Stimulated activated CD4-positive, alpha-beta T cell treated with anti-CD3 and anti-CD28 coated beads, Interleukin-4, amount 100 ng/mL, for 1 hour (primary cell): ENCODE measurements at places on chromosomes 12 and 14.

DNA sequence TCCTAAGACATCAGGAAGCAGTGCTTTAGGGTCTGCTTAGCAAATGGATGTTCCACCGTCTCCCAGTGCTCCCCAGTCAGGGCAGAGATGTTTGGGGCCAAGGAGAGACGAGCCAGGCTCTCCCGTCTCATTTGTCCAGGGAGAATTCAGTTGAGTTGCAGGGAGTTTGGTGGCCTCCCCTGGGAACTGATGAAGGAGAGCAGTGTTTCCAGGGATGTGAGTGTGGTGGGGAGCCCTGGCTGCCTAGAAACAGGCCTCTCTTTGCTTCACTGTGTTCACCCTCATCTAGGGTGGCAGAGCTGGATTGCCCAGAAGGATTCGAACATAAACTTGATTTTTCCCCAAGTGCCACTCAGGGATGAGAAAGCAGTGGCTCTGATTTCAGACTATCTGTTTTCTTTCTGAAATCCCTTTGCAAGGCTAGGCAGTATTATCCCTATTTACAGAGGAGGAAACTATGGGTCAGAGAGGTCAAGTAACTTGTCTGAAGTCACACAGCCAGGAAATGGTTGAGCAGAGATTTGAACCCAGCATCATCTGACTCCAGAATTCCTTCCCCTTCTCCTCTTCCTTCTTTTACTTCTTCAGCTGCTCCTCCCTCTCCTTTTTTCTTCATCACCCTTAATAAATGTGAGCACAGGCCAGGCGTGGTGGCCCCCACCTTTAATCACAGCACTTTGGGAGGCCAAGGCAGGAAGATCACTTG lies 6.6 kb downstream of the TPCN1 start:
- DNase-seq = no peak

- no peak for DNase-seq
These were observed 209.8 kb downstream of the BCL11B start for GRCh38 chr14:99062216-99062615.

DNA sequence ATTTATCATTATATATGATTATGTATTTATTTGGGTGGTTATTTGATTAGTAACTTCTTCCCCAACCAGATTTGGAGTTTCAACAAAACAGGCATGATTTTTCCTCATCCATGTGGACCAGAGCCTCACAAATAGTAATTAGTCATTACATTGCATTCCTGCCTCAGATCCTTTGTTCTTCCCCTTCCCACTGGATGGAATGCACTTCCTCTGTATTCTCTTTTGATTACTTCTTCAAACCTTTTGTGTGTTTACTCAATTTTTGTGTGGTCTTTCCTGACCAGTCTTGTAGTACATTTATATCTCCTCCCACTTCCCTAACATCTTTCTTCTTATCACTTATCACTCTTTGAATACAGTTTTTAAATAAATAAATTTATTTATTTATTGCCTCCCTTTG lies 15.5 kb downstream of the SYT1 start:
- no peak for DNase-seq

- DNase-seq = no peak
These were observed 186.3 kb downstream of the ALG10 start for GRCh38 chr12:34208331-34209258.

DNA sequence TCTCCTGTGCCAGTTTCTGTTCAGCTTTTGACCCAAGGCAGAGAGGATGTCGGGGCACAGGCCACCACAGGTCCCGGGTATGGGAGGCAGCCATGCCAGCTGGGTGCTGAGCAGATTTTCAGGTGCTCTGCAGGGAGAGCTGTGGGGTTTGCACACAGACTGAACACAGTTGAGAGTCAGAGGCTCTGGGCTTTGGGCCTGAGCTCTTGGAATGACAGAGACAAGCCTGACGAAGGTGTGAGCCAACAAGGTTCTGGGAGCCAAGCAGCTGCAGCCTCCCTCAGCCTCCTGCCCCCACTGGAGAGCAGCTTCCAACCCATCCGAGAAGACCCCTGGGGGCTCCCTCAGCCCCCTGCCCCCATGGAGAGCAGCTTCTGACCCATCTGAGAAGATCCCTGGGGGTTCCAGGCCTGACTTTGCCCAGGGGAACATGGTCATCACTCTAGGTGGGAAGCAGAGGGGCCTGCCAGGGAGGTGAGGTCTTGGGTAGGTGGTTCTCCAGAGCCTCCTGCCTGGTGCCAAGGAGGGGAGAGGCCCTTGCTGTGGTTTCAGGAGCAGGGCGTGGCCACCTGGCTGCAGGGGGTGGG lies 13.8 kb downstream of the FBRSL1 start:
- no peak for DNase-seq

- DNase-seq = peak; percentile 93
These were observed at the start of gene OGFOD2 for GRCh38 chr12:122974892-122975789. TSS of gene OGFOD2 (plus strand) at chr12:122975244. CDS start at chr12:122975252, 8 bp downstream.

GRCh38 chr12:93991829-93992461 lies 156.4 kb upstream of the PLXNC1 start:
- DNase-seq = no peak

DNA sequence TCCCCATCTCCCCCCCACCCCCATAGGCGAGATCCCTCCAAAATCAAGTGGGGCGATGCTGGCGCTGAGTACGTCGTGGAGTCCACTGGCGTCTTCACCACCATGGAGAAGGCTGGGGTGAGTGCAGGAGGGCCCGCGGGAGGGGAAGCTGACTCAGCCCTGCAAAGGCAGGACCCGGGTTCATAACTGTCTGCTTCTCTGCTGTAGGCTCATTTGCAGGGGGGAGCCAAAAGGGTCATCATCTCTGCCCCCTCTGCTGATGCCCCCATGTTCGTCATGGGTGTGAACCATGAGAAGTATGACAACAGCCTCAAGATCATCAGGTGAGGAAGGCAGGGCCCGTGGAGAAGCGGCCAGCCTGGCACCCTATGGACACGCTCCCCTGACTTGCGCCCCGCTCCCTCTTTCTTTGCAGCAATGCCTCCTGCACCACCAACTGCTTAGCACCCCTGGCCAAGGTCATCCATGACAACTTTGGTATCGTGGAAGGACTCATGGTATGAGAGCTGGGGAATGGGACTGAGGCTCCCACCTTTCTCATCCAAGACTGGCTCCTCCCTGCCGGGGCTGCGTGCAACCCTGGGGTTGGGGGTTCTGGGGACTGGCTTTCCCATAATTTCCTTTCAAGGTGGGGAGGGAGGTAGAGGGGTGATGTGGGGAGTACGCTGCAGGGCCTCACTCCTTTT lies 2.7 kb downstream of the GAPDH start:
- no peak for DNase-seq

- DNase-seq = no peak
These were observed 5.9 kb downstream of the FGF6 start for GRCh38 chr12:4439736-4440135.

- DNase-seq = no peak
These were observed 56.2 kb downstream of the ACTN1 start for GRCh38 chr14:68922886-68923285.

- DNase-seq = peak; percentile 71
These were observed 26.6 kb upstream of the KLRB1 start for GRCh38 chr12:9634177-9634803.

- no peak for DNase-seq
These were observed 64.9 kb upstream of the STRN3 start for GRCh38 chr14:31090883-31091764.

DNA sequence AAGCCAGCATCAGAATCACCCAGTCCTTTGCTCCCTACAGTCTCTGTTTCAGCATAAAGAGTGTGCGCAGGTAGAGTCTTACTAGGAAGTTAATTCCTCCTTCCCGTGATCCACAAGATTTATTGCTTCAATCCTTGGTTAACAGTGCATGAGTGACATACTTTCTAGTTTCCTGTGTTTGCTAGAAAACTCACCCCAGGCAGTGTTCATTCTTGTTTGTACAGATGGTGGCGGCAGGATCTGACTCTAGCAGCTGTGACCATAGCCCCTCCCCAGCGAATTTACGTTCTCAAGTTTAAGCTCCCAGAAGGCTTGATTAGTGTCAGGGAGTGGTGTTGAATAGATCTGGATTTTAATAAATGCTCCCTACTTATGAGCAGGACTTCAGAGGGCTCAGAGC lies 75.9 kb upstream of the ANO2 start:
- DNase-seq = no peak

- DNase-seq = no peak
These were observed 50.9 kb upstream of the GPR68 start for GRCh38 chr14:91295276-91295845.

DNA sequence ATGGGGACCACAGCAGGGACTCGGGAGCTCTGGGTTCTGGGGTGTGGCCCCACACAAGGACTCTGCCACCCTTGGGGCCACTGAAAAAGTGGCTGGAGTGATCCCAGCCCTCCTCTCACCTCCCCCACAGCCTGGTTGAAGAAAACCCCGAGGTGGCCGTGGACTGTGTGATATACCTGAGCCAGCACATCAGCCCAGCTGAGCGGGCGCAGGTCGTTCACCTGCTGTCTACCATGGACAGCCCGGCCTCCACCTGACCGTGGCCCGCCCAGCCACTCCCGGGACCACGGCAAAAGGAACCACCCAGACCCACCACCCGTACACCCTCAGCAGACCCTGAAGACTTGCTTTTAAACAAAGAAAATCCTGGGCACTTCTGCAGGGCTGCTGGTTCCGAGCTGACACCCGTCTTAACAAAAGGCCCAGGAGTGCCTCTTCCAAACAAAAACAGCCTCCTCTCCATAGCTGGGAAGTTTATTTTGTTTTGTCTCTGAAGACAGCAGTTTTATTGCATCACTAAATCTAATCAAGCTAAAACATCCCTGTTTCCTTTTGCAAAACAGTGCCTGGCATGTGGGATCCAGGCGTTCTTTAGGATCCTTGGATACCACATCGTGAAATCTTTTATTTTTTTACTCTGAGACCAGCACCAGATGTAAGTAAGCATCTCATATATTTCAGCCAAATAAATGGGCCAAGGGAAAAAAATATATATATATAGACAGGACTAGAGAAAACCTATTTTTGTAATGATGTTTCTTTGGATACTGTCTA lies 42.8 kb downstream of the FOXN4 start:
- no peak for DNase-seq

DNA sequence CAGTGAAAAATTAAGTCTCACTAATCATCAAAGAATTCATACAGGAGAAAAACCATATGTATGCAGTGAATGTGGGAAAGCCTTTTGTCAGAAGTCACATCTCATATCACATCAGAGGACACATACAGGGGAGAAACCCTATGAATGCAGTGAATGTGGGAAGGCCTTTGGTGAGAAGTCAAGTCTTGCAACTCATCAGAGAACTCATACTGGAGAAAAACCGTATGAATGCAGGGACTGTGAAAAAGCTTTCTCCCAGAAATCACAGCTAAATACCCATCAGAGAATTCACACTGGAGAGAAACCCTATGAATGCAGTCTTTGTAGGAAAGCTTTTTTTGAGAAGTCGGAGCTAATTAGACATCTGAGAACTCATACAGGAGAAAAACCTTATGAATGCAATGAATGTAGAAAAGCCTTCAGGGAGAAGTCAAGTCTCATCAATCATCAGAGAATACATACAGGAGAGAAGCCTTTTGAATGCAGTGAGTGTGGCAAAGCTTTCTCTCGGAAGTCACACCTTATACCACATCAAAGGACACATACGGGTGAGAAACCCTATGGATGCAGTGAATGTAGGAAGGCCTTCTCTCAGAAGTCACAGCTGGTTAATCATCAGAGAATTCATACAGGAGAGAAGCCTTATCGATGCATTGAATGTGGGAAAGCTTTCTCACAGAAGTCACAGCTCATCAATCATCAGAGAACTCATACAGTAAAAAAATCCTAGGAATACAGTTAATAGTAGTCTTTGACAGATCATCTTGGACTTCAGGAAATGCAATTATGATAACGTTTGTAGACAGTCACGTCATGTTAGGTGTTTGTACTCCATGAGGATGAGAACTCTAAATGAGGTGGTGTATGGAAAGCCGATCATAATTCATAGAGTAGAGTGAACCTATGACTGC lies 21.1 kb downstream of the ZNF84 start:
- no peak for DNase-seq

DNA sequence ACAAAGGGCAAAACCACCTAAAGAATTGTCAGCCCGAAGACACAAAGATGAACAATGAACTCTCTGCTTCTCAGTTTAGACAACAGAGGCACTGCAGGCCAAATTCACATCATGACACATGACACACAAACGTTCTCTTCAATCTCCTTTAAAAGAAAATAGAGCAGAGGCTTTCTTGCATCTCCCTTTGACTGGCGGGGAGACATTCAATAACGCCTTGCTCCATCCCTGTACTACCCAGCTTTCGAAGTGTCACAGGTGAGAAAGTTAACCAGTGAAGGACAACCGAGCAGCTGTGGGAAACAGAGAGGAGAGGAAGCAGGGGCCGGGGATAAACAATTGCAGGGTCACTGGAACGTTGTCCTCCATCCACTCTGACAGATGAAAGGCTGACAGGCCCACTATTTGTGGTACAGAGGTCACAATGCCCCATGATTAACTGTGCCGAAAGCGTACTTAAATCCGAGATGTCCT lies 130.8 kb downstream of the PHLDA1 start:
- DNase-seq = no peak

GRCh38 chr12:13194401-13195110 lies 2.0 kb upstream of the EMP1 start:
- no peak for DNase-seq

- DNase-seq = no peak
These were observed 5.7 kb downstream of the TMEM19 start for GRCh38 chr12:71691504-71692129.

- DNase-seq = no peak
These were observed 9.0 kb downstream of the SERPINA6 start for GRCh38 chr14:94313991-94314655.

DNA sequence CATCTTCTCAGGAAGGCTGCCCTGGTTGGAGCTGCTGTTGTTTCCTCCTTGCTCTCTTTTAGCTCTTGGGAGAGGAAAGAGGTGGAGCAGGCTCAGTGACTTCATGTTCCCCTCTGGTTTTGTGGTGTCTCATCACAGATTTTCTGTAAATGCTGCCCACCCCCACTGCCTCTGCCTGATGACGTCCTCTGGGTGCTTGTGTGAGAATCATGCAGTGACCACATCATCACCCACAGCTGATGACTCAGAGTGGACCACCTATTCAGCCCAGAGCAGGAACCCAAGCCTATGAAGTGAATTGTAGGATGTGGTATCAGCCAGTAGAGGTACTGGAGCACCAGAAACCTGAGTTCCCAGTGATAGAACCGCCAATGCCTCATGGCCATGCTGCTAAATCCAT lies at the start of gene GZMB:
GZMB (minus strand) TSS at position 33 of the 400 bp plus-strand sequence; CDS start at position 3, 30 bp downstream.
- DNase-seq = peak; percentile 12

DNA sequence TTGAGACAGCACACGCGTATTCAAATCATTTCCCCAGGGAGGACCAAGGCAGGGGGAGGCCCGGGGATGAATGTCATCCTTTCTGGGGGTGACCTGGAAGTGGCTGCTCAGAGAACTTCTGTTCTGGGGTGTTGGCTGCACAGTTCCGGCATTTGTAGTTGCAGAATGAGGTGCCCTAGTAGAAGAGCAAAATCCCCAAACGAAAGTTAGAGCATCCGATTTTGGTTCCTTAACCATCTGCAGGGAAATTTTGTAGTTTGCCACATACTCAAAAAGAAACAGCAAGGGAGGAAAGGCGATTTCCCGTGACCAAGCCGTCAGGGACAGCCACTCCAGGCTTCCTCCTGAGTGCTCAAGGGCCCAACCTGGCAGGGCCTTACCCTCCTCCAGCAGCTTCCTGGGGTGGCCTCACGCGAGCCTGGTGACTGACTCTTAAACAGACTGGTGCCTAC lies 13.0 kb upstream of the TRAF3 start:
- DNase-seq = no peak

GRCh38 chr12:75289753-75290152 lies 40.4 kb downstream of the CAPS2 start:
- DNase-seq = no peak
